ENCODE measurements at places on chromosomes 16 and 17.

DNA sequence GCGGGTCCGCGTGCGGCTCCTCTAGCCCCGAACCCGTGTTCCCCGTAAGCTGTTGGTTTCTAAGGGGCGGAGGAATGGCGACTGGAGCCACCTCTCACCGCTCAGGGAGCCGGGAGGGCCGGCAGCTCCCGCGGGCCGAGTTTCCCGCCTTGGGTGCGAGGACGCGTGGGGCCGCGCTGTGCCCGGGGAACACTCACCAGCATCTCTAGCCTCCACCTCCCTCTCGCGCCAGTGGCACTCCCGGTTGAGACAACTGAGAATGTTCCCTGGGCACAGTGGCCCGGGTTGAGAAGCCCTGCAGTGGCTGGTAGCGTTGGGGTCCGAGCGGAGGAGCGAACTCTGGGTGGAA, 560 bp downstream of the TELO2 start:
- no peak for DNase-seq

GRCh38 chr16:11734653-11735043, 8.0 kb downstream of the TXNDC11 start:
- DNase-seq = no peak

DNA sequence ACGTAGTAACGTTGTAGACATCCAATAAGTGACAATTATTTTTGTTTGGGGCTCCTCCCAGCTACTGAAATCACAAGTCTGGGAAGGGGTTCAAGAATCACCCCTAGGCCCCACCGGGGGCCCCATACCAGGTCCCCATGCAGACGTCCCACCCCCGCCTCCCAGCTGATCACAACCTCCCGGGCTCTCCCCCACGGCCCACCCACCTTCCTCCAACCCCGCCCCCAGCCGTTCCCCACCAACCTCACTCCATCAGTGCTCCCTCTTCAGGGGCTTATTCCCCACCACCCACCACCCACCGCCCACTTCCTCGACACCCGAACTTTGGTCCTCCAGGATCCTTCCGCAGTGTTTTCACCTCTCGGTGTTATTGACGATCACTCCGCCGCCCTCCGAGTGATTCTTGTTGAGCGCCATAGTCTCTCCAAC, 240 bp downstream of the WBP2 start:
- DNase-seq = no peak

- DNase-seq = no peak
Measured at GRCh38 chr17:5758651-5759050, 174.3 kb upstream of the NLRP1 start.

DNA sequence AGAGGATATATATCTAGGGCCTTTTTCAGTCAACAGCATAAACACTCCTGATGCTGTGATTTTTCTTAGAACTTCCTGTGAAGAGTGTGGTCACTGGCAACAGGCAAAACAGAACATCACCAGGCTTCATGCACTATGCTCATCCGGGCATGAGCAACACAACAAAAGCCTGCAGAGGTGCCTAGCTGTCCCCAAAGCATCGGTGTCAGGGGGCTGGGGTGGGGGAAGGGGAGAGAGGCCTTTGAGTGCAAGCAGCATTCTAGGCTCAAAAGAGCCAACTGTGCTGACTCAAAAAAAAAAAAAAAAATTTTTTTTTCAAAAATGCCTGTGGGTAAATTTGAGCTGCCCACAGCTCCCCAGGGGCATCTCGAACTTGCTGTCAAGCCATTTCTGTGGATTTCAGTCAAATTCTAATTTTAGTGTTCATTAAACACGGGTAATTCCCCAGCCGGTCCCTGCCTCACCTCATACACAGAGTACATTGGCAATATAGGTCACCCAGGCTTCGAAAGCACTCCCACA, 194.6 kb upstream of the DYNLRB2 start:
- peak; percentile 38 for DNase-seq

GRCh38 chr17:48016112-48016511, 21.5 kb downstream of the COPZ2 start:
- DNase-seq = no peak

DNA sequence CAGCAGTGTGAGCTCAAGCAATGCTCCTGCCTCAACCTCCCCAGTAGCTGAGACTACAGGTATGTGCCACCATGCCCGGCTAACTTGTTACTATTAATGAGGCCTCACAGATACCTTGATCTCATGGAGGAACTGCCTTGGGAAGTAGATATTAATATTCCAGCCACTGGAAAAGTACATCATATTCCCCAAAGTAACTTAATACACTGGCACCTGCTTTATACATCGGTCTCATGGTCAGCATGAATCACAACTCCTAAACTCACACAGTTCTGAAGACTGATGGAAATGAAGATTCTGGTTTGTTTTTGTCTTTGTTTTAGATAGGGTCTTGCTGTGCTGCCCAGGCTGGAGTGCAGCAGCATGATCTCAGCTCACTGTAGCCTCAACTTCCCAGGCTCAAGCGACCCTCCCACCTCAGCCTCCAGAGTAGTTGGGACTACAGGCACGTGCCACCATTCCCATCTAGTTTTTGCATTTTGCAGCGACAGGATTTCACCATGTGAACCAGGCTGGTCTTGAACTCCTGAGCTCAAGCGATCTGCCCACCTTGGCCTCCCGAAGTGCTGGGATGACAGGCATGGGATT, 28.2 kb downstream of the ADCY9 start:
- no peak for DNase-seq

- no peak for DNase-seq
Measured at GRCh38 chr17:21160401-21160800, 33.6 kb downstream of the DHRS7B start.

DNA sequence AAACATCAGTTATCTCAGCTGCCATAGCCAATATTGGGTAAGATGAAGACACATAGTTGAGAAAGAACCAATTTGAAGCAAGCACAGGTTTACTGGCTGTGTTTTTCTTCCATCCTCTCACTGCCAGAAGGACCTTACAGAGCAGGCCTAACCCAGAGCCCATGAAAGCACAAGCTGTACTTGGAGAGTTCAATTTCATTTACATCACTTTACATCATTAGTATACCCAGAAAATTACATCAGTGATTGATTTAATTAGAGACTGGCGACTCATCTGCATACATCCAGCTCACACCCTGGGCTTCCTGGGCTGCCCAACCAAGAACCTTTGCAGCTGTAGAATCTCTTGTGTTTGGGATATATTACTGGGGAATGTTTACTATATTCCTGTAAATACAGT, 23.7 kb downstream of the LRRC36 start:
- DNase-seq = no peak

DNA sequence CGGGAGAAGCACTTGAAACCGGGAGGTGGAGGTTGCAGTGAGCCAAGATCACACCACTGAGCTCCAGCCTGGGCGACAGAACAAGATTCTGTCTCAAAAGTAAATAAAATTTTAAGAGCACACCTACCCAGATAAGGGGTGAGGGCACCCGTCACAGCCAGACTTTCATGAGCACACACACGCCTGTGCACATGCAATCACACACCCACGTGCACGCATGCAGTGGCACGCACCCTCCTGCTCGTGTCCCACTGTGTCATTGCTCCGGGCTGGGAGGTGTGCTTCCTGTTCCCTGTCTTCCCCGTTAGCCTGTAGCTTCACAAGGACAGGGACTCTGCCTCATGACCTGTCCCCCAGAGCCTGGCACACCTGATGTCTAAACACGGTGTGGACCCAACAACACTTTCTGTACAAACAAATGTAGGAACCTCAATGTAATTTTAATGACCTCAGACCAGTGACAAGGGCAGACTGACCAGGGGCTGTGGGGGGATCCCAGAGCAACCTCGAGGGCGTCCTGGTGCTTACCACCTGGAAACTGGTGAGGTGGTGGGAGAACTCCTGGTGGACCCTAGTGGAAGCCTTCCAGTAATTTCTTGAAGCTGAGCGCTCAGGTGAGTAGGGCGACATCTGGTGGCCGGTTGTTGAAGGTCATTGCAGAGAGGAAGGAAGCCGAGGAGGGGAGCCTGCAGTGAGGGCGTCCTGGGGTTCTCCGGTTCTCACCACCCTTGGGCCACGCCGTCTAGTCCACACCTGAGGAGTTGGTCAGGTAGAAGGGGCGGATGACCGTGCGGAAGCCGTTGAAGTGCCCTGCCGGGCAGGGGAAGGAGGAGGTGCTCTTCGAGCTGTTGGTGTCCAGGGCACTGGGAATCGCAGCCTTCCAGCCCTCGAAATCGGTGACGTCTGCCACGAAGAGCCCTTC, 8.6 kb downstream of the LGALS3BP start:
- DNase-seq = peak; percentile 77

GRCh38 chr16:55444754-55445485, 34.1 kb upstream of the MMP2 start:
- no peak for DNase-seq

GRCh38 chr17:38947189-38947588, 20.0 kb downstream of the FBXO47 start:
- no peak for DNase-seq

DNA sequence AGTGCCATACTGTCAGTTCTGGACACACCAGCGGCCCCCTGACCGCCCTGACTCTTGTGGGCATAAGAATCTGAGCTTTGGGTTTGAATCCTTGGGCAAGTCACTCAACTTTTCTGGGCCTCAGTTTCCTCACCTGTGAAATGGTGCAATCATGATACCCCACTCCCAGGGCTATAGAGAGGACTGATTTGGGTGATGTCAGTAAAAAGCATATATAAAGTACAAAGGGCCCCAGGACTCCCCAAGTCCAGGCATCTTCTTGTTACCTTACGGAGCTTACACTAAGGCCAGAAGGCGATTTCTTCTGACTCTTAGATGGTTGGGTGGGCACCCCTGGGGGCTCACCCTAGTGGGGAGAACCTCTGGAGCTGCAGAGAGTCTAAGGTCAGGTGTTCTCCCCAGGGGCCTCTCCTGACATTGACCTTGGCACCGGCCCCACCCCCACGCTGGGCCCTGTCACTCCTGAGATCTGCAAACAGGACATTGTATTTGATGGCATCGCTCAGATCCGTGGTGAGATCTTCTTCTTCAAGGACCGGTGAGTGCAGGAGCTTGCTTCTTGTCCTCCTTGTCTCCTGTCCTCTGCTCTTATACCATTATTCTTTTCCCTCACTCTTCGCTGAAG, 13.9 kb downstream of the MMP2 start:
- no peak for DNase-seq

DNA sequence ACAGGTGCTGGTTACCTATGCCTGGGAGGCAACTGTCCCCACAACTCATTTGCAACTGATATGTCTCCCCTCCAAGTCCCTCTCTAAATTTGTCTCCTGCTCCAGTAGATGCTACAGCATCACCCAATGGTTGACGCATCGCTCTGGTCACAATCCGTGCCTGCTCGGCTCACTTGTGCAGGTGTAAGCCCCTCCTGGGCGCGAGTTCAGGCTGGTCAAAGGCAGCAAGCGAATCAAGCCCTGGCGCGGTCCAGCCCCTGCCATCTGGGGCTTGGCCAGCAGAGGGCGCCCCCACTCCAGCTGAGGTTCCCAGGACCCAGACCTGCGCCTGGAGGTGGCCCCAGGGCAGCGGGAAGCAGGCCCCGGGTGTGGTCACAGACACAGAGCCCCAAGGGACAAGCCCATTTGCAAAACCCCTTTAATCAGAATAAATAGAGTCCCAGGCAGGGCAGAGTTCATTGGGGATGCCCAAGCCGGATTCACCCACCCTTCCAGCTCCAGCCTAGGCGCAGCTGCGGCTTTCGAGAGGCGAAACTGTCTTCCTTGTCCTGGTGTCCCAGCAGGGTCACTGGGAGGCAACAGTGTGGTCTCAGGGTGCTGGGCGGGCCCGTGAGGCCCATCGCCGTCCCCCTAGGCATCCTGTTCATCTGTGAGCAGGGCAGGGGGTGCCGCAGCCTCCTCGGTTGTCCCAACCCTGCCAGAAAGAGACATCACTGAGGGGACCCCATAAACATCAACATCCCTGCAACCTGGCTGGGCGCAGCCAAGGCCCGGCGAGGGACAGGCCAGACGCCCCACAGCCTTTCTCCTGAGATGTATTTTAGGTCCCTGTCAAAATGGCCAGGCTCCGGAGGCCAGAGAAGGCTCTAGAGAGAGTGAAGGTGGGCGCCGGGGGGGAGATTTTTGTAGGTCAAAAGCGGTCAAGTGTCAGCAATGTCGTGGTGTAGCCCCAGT, 15.8 kb downstream of the TMC6 start:
- DNase-seq = peak; percentile 65

GRCh38 chr16:88521674-88522073, 48.5 kb upstream of the ZC3H18 start:
- DNase-seq = no peak

GRCh38 chr16:67782567-67783352, 23.6 kb downstream of the RANBP10 start:
- DNase-seq = no peak

GRCh38 chr17:51124640-51125503, 4.2 kb upstream of the SPAG9 start:
- DNase-seq = no peak

DNA sequence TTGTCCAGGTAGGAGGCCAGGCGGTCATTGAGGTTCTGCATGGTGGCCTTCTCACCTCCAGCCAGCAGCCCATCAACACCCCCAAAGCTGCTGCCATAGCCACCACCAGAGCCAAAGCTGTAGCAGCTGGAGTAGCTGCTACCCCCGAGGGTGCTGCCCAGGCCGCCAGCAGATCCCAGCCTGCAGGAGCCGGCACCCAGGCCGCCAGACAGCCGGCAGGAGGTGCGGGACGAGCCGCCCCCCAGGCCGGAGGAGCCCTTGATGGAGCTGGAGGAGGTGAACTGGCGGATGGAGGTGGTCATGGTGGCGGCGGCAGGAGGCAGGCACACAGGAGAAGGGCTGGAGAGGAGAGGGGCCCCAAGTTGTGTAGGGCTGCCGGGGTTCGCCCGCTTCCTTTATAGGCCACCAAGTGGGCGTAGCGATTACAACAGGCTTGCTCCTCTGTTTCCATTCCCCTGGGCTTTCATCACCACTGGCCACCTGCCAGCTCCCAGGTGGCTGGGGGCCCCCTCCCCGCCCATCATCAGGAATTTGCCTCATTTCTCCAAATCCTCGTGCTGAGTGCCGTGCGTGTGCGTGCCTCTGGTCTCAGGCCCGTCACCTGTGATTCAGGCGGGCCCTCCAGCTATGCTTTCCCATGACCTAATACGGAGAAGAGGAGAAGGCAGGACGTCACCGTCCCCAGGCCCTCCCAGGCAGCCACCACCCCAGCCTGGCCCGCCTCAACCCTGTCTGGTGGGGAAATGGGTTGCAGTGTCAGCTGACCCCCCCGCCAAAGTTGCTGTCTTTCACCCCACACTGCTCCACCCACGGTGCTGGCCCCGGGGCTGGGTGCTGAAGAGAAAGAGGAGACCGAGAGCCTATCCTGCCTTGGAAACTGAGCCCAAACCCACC, at the start of gene KRT17:
Gene KRT17 (minus strand): TSS at position 368 of the 894 bp plus-strand sequence. CDS start 66 bp downstream, at position 302.
- no peak for DNase-seq

- DNase-seq = no peak
Measured at GRCh38 chr16:49419862-49420261, 46.3 kb downstream of the C16orf78 start.

DNA sequence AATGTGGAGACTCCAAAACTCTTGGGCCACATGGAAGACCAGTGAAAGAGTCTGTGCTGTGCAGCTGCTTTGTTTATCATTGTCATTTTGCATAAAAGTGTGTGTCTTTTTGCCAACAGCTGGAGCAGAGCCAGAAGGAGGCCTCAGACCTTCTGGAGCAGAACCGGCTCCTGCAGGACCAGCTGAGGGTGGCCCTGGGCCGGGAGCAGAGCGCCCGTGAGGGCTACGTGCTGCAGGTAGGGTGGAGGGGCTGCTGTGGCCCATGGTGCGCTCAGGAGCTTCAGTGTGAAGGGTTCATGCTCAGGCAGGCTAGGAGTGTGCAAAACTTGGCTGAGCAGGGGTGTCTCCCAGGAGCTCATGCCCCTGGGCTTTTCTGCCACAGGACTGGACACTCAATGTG, 45.0 kb downstream of the PLD6 start:
- no peak for DNase-seq
